Stimulated activated CD8-positive, alpha-beta memory T cell treated with anti-CD3 and anti-CD28 coated beads, Interleukin-7, amount 100 ng/mL, for 1 hour (primary cell): ENCODE measurements at places on chromosomes 2 and 18.

DNA sequence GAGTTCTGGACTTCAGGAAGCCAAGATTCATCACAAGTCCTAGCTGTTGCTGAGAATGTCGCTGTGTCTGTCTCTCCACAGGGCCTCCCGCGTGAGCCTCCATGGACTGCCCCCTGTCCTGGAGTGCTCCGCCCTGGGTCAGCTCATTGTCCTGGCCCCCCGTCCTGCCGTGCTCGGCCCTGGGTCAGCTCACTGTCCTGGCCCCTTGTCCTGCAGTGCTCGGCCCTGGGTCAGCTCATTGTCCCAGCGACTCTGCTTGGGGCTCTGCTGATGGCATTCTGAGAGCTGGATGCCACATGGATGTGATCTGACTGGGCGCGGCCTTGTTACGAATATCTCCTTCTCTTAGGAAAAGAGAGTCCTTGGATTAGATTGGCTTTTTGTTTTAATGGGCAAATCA, 78.5 kb downstream of the EIPR1 start:
- no peak for DNase-seq

DNA sequence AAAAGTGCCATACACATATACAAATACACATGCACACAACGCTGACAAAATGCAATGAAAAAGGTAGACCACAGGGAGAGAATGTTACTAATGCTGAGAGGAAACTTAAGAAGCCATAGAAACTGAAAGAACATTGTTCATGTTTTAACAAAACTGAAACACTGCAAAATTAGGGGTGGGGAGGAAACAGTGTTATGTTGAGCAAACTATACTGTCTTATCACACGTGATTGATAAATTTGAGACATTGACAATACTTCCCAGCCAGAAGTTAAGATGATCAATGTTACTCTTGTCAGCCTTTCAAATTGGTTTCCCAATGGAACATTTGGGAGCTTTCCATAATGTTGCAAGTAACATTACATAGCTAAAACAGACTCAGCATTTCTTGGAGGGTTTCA, 165.5 kb downstream of the L3MBTL4 start:
- no peak for DNase-seq

DNA sequence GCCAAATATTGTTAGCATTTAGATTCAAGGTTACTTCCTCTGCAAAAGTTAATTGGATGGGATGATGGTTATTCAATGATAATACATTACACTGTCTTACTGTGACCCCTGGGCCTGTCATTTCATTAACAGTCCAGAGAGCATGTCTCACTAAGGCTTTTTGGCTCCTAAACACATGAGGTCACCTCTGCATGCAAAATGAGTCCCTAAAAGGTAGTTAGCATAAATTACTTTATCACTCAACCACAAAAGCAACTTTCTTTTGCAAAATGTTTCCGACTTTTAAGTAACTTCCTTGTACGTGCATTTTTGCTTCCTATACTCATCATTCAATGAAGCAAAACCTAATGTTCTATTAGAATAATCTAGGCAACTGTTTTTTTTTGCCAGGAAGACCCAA, 16.8 kb upstream of the AGFG1 start:
- DNase-seq = no peak

GRCh38 chr2:15507697-15508096, 53.4 kb downstream of the NBAS start:
- no peak for DNase-seq

DNA sequence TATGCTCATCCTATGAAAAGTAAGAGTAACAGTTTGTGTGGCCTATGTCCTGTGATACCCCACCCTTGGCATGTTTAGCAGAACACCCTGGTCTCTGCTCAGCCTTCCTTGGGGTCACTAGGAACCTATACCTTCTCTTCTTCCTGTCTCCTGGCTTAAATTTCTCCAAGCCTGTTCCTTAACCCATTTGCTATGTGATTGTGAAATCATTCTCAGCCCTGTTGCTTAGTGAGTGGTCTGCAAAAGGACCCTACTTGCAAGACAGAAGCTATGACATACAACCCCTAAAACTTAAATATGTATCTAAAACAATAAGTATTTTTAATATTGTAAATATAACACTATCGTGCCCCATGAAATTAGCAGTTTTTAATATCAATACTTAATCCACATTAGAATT, 524.7 kb downstream of the PARD3B start:
- DNase-seq = no peak

DNA sequence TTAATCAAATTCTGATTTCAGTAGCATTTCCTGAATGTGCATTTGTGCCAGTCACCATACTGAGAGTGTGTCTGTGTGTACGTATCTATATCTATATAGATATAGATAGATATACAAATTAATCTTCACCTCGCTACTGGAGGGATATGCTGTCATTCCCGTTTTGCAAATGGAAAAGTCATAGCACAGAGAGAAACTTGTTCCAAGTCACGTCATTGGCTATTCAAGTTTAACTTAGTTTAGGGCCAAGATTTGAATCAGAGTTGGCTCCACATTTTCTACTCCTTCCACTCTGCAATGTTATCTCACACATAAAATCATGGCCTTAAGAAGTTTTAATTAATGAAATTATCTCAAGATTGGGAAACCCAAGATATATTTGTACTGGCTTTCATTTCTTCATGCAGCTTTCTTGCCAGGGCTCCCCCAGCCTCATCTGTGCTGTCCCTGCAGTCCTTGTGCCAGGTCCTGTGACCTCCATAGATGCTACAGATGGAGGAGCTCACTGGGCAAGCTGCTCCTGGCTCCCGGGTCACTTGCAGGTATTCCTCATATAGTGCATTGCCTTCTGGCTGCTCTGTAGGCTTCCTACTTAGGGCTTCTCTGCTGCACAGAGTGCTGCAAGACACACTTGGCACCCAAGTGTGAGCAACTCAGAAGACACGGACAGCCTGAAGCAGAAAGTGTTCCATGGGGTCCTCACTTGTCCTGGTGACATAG, 245.8 kb downstream of the KCNS3 start:
- DNase-seq = no peak

- no peak for DNase-seq
Measured at GRCh38 chr2:205802065-205802464, 119.8 kb downstream of the NRP2 start.

DNA sequence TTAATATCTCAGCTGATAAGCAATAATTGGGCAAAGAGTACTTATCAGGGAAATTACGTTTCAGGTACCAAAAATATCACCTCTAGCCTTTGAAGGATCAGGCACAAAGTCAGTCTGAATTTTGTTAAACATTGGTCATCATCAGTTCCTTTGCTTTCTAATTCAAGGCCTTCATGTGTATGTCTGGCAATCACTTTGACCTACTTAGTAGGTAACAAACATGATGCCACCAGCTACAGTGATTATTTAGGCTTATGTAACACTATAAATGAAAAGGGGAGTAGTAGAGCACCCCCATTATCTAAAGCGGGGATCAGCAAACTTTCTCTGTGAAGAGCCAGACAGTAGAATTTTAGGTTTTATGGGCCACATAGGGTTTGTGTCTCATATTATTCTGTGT, 75.1 kb downstream of the RTN4 start:
- DNase-seq = no peak
